Colonic mucosa (tissue), 4 donors: ENCODE measurements at places on chromosomes 16 and 17. TPM values are rescaled to one million over a fixed set of nuclear protein-coding genes. Genes with fewer than 3 reads are reported as not detected.

OTOP3 gene
- total RNA-seq: 0.40 TPM

ELMO3 gene
- total RNA-seq: 60.7 TPM

C16orf89 gene
- 3.6 TPM for total RNA-seq

RRAD gene
- 4.0 TPM for total RNA-seq

GRCh38 chr16:57894390-57895080 is 76.4 kb downstream of the CNGB1 start:
- no peaks in the 10 kb centered on the region for H3K27me3 ChIP-seq
- no peaks in the 10 kb centered on the region for H3K4me1 ChIP-seq
- DNase-seq: no peak

DNA sequence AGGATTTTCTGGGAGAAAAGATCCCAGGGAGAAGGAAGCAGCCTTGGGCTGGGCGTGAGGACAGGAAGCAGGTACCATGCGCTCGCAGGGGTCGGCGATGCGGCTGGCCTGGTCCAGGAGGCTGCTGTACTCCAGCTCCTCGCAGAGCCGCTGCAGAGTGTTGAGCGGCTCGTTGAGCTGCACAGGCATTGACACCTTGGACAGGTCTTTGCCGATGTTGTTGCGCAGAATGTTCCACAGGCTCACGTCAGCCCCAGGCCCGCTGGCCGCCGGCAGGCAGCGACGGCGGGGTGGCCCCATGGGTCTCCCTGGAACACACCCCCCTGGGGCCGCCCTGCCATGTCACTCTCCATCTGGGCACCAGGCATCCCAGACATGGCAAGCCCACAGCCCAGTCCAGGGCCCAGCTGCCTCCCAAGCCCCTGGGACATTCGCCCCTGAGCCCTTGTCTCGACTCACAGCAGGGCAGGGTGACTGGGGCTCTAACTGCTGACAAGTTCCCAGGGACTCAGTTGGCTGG is 8.0 kb downstream of the OSBPL7 start:
- peaks cover 7% of the 10 kb centered on the region for H3K36me3 ChIP-seq
- DNase-seq: peak; percentile 16
- H3K27ac ChIP-seq: no peak overlapping the region

GRCh38 chr16:22229889-22230288 is 23.8 kb downstream of the EEF2K start:
- no peak overlapping the region for H3K27ac ChIP-seq
- peaks cover 11% of the 10 kb centered on the region for H3K4me1 ChIP-seq
- no peaks in the 10 kb centered on the region for H3K36me3 ChIP-seq
- DNase-seq: no peak

GRCh38 chr16:47905771-47906170 is 250.0 kb downstream of the ABCC12 start:
- no peaks in the 10 kb centered on the region for H3K27me3 ChIP-seq
- no peak for DNase-seq
- no peak overlapping the region for H3K27ac ChIP-seq
- no peak overlapping the region for H3K4me3 ChIP-seq
